ENCODE measurements at places on chromosomes 12 and 14. TPM values are rescaled to one million over a fixed set of nuclear protein-coding genes. Genes with fewer than 3 reads are reported as not detected.

DNA sequence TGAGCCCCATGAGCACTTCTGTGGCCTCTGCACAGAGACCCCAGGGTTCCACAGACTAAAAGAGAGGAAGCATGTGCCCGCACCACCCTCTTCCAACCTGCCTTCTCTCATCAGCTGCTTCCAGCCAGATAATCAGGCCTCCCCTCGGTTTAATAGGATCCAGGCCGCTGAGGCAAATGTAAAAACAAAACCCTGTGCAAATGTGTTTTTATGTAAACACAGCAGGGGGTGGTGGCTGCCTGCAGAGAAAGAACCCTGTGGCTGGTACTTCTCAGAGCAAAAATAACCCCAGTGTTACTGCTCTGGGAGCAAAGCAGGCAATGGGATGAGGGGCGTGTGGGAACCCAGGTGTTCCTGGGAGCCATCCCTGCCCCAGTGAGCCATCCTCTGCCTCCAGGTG is 46.2 kb downstream of the WSCD2 start:
- DNase-seq: no peak
- no peak overlapping the region for H3K4me3 ChIP-seq
- H3K27me3 ChIP-seq: peaks cover 5% of the 10 kb centered on the region
- H3K4me1 ChIP-seq: no peaks in the 10 kb centered on the region
- no peaks in the 10 kb centered on the region for H3K36me3 ChIP-seq

DNA sequence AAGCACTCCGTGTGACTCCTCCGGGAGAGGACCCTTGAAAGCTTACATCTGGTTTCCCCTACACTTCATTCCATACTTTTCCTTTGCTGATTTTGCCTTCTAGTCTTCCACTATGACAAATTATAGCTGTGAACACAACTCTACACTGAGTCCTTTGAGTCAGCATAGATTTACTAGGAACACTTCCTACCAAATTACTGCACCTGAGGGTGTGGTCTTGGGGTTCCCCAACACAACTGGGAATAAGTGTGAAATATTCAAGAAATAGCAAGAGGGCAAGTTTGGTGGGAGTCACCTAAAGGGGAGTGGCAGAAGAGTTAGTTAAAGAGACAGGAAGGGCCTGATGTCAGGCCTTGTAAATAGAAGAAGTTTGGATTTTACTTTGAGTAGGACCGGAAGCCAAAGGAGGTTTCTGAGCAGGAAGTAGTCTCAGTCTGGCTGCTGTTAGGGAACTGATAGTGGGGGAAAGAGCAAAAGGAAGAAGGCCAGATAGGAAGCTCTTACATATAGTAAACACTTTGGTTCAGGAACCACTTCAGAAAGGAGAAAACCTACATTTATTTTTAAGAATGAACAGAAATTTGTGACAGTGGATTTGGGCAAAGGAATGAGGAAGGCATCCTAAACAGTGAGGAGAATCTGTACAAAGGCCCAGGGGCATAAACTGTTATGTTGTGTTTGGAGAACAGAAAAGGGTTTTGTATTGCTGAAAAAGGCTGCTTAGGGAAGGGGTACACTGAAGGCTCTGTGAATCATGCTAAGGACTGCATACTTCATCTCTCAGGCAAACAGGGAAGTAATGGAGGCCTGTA is 14.2 kb downstream of the SEL1L start:
- H3K4me3 ChIP-seq: no peak overlapping the region
- H3K27ac ChIP-seq: peak overlapping the region; percentile 73
- no peaks in the 10 kb centered on the region for H3K27me3 ChIP-seq
- peaks cover 55% of the 10 kb centered on the region for H3K4me1 ChIP-seq
- no peak for DNase-seq

Gene KCNK10
- total RNA-seq: not detected

Gene FSCB
- total RNA-seq: not detected

Gene SLC39A2
- total RNA-seq: not detected

Gene FOXM1
- 0.71 TPM for total RNA-seq

All from left ventricle myocardium inferior (tissue), 1 donor.